Caco-2 (cell line): ENCODE measurements at places on chromosomes 2 and 18.
A peak's percentile ranks its signal among the peaks of the same experiment; 100 is the strongest.

DNA sequence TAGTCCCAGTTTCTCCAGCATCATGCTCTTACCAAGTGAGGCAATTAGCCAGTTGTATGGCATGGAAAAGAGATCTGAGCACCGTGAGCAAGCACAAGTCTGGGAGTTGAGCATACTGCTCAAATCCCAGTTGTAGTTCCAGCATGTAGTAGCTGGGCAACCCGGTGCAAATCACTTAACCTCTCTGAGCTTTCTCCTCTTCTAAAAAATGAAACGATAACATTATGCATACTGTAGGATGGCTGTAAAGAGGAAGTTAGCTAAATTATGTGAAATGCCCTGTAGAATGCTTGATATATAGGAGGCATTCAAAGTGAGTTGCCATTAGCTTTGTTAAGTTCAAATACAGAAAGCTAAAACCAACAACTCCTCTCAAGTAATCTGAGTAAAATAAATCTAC is 164.0 kb upstream of the ZEB2 start:
- no peak for DNase-seq

GRCh38 chr2:237199577-237199976 is 113.9 kb downstream of the COPS8 start:
- no peak for DNase-seq

DNA sequence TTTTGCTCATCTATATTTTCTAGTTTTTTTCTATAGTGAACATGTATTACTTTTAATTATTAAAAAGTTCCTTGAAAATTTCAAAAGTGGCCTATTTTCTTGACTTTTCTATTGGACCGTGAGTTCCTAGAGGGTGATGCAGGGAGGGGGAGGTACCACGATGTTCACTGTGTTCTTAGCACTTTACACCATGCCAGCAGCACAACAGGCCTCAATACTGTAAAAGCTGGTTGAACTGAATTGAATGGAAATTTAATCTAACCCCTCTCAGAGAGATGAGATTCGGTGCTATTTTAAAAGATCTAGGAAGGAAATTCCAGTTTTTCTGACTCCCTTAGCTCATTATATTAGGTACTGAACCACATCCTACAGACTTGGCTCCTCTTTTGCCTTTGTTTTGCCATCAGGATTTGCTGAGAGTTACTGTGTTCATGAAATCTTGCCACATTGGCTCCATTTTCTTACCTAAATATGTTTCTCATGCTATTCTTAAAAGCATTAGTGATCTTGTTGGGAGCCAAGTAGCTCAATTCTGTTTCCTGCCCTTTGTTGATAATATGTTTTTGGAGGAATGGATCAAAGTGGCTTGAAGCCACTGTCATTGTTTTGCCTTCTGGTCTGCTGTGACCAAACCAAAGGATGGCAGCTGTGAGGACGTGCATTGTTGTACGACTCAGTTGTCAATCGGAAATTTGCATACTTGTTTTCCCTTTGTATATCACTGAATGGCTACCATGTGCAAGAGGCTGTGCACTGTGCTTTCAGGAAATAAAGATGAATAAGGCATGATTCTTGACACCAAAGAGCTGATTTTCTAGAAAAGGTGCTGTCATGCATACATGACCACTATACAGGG is 25.3 kb downstream of the MYO1B start:
- no peak for DNase-seq

- no peak for DNase-seq
Observed at GRCh38 chr2:201900362-201900761, 94.0 kb downstream of the CDK15 start.

GRCh38 chr2:154992826-154993225 is 294.3 kb downstream of the KCNJ3 start:
- DNase-seq = no peak

DNA sequence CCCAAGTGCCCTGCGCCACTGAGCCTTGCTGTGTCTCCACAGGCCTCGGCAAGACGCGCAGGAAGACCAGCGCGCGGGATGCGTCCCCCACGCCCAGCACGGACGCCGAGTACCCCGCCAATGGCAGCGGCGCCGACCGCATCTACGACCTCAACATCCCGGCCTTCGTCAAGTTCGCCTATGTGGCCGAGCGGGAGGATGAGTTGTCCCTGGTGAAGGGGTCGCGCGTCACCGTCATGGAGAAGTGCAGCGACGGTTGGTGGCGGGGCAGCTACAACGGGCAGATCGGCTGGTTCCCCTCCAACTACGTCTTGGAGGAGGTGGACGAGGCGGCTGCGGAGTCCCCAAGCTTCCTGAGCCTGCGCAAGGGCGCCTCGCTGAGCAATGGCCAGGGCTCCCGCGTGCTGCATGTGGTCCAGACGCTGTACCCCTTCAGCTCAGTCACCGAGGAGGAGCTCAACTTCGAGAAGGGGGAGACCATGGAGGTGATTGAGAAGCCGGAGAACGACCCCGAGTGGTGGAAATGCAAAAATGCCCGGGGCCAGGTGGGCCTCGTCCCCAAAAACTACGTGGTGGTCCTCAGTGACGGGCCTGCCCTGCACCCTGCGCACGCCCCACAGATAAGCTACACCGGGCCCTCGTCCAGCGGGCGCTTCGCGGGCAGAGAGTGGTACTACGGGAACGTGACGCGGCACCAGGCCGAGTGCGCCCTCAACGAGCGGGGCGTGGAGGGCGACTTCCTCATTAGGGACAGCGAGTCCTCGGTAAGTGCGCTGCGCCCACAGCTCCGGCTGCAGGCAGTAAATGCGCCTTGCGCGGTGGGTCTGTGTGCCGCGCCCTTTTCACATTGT is 136.8 kb downstream of the NCK2 start:
- no peak for DNase-seq

DNA sequence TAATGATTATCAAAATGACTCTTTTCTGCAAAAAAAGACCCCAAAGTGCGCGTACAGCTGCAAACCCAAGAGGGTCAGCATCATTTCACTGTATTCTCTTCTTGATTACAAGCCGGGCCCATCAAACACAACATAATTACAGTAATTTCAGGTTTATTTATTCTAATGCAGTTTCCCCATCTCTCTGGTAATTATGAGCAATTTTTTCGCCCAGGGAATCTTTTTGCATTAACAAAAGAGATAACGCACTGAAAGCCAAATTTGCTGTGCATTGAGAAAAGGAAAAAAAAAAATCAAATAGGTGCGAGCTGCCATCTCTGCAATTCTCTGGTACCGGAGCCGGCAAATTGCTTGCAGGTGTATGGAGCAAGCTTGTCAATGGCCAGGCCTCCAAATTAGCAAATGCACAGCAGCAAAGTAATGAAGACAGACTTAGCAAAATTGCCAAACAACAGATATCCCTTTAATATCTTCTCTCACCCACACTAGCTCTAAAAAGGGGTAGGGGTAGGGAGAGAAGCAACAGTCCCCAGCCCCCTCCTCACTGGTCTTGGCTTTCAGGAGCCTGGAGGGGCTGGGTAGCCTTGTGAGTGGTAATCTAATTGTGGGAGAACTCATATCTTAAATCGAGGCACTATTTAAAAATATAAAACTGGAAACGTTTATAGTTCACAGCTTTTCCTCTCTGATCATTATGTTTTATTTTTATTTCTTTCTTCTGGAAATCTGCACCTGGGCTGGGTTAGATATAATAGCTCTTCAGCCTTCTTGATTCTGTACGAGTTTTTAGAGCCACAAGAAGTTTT is 6.7 kb downstream of the DLX1 start:
- no peak for DNase-seq

GRCh38 chr2:46578961-46579360 is 99.6 kb downstream of the TMEM247 start:
- DNase-seq = no peak

DNA sequence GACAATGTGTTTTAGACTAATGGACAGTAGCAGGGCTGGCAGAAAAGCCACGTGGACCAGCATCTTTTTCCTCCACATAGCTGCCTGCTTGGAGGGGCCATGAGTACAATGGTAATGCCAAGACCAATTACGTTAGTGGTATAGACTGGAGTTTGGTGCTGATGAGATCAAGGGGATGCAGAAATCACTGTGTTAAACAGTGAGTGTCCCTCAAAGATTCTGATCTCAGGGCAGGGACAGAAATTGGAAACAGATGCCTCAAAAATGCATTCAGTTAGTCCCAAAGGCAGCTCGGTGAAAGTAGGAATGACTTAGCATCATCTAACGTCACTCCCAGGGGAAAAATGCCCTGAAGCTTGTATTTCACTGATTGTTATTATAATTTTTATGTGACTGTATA is 72.4 kb downstream of the SLC16A14 start:
- no peak for DNase-seq

- DNase-seq = no peak
Observed at GRCh38 chr2:10934308-10934978, 22.7 kb downstream of the KCNF1 start.

GRCh38 chr2:239402666-239403065 is 1.8 kb upstream of the HDAC4 start:
- DNase-seq = no peak

- DNase-seq = peak; percentile 21
Observed at GRCh38 chr18:67217551-67218166, 298.9 kb downstream of the DSEL start.

GRCh38 chr2:73965053-73965452 is 19.7 kb upstream of the TET3 start:
- DNase-seq = no peak

DNA sequence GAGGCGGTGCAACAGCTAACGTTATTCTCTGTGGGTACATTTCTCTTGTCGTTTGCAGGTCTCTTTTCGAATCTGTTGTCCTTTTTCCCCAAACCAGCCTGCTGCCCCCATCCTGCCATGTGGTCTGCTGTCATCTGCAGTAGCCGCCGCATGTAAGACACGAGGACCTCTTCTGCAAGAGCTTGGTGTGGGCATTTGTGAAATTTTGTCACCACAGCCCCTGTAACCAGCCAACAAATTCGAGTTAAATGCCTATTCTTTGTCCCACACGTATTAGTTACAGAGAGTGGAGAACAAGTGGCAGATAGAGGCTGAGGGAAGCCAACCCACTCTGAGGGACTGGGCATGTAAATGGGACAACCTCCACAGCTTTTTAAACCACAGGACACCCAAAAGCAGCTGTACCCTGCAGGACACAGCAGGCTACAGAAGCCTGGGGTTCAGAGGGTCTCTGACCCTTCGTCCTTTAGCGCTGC is 35.0 kb downstream of the ITGA6 start:
- DNase-seq = no peak

DNA sequence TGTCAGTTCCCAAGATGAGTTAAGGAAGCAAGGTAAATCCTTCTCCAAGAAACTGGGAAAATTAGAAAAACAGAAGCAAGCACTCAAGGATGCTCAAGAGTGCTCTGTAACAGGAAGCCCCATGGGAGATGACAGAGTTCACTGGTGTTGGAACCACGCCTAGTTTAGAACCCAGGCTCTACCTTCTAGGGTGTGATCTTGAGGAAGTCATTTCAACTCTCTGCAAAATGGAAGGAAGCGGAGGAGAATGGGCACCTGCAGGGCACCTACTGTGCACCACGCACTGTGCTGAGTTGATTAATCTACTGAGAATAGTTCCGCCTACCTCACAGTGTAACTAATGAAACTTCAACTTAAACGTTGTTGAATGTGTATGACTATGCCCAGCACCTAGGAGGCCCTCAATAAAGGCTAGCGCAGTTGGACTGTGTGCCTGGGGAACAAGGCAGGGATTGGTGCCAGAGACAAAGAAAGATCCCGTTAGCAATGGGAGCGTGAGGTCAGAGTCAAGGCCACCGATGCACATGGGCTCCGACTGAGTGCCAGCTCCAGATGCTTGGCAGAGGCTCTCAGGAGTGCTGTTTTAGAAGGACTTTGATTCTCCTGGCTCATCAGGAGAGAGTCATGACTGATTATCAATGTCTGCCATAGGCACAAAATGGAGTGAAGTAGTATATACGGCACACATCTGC is 93.7 kb downstream of the MAPK4 start:
- no peak for DNase-seq

GRCh38 chr2:174484573-174484972 is 2.3 kb downstream of the GPR155 start:
- DNase-seq = no peak

- DNase-seq = no peak
Observed at GRCh38 chr2:61179701-61180639, 18.0 kb downstream of the C2orf74 start.

DNA sequence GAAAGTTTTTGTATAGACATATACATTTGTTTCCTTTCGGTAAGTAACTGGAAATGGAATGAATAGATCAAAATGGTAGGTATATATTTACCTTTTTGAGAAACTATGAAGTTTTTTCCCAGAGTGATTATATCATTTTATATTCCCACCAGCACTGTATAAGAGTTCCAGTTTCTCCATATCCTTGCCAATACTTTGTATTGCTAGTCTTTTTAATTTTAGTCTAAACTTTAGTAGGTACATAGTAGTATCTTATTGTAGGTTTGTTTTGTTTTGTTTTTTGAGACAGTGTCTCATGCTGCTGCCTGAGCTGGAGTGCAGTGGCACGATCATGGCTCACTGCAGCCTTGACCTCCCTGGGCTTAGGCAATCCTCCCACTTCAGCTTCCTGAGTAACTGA is 56.6 kb downstream of the AGPS start:
- DNase-seq = no peak

DNA sequence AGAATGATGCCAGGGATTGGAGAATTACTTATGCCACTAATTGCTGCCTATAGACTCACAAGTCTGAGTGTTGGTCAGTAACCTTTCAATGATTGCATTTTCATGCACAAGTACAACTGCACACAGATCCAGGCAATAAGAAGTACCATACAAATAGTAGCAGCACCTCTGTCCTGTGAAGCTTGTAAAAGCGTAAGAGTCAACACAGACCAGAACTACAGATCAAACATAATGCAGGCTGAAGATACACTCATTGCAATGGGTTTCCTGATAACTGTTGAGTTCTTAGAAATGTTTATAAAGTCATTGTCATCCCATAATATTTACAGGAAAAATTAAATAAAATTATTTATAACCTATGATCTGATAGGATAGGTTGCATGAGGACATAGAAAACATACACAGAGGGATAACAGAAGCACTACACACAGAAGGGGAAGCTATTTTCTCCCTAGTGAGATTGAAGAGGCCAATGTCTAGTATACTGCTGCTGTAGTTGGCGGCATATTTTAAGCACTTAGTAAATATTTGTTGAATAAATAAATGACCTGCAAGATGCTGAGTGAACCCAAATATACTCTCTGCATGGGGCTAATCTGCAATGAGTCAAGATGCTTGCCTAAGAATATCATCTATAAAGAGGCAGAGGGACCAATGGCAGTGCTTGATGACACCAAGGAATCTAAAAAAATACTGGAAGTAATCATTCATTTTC is 5.7 kb upstream of the PIK3C3 start:
- DNase-seq = no peak

GRCh38 chr2:96933305-96934181 is 52.8 kb downstream of the FAM178B start:
- peak; percentile 41 for DNase-seq
